ENCODE measurements at places on chromosomes 2 and 18.

DNA sequence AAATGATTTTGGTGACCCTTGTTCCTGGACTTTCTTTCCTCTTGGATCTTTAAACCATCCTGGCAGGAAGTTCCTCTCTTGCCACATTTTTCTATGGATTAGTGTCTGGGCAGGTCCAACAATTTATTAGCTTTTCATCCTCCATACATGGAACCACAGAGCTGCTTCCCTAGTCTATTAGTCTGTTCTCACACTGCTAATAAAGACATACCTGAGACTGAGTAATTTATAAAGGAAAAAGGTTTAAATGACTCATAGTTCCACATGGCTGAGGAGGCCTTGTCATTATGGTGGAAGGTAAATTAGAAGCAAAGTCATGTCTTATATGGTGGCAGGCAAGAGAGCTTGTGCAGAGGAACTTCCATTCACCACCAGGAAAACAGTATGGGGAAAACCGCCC is 122.9 kb downstream of the DDX1 start:
- no peaks in the 10 kb centered on the region for H3K4me1 ChIP-seq
- H3K4me3 ChIP-seq: no peak overlapping the region
- no peaks in the 10 kb centered on the region for H3K36me3 ChIP-seq

DNA sequence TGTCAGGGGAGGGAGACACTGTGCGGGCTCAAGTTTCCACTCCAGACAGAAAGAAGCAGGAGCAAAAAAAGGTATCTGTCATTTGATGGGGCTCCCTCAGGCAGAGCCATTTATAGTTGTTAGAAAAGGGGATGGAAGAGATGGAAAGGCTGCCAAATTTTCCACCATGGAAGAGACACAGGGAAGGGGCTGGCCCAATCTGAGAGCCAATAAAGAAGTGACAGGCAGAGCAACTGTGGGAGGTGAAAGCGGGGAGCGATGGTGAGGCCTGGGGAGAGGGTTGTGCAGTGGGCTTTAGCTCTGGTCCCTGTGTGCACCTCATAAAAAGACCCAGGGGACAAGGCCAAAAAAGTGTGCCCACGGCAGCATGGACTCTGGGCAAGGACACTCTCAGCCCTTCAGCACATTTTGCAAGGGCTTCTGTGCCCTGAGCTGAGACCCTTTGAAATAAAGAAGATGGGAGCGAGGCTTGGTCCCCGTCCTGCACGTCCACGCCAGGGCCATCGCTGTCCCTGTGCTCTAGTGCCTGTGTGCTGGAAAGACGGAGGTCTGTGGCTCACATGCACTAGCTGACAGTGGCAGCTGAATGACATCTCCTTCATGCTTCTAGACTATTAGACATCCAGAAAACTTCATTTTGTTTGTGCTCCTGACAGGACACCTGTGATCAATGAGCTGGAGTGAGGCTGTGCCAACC is 456.7 kb upstream of the HS6ST1 start:
- no peak overlapping the region for H3K4me3 ChIP-seq
- H3K36me3 ChIP-seq: no peaks in the 10 kb centered on the region
- peak; percentile 41 for DNase-seq
- no peaks in the 10 kb centered on the region for H3K4me1 ChIP-seq
- no peak overlapping the region for H3K27ac ChIP-seq
- H3K27me3 ChIP-seq: peaks cover 17% of the 10 kb centered on the region

GRCh38 chr2:11498543-11499034 is 32.6 kb upstream of the E2F6 start:
- DNase-seq: no peak
- peaks cover 20% of the 10 kb centered on the region for H3K4me1 ChIP-seq
- H3K36me3 ChIP-seq: peaks cover 2% of the 10 kb centered on the region
- no peak overlapping the region for H3K27ac ChIP-seq
- H3K4me3 ChIP-seq: no peak overlapping the region
- peaks cover 8% of the 10 kb centered on the region for H3K27me3 ChIP-seq

DNA sequence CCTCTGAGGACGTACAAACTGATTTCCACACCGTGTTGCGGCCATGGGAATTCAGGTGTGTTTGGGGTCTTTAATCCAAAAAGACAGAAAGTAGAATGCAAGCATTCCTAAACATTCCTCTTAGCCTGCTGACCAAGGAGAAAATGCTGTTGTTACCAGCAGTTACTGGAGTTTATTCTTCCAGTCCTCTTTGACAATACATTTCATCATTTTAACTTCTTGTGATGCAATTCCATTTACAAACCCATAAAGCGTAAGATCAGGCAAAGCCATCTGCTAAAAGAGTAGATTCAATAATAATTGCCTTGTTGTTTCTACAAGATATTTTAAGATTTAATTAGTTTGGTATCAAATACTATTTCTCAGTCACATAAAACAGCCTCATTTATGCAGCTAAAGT is 32.7 kb downstream of the SPIRE1 start:
- no peaks in the 10 kb centered on the region for H3K27me3 ChIP-seq
- H3K4me1 ChIP-seq: peaks cover 24% of the 10 kb centered on the region
- no peak overlapping the region for H3K4me3 ChIP-seq

GRCh38 chr2:39411181-39411944 is 25.7 kb downstream of the MAP4K3 start:
- no peaks in the 10 kb centered on the region for H3K27me3 ChIP-seq
- H3K4me3 ChIP-seq: peak overlapping the region; percentile 28
- H3K4me1 ChIP-seq: peaks cover 77% of the 10 kb centered on the region
- DNase-seq: no peak
- no peaks in the 10 kb centered on the region for H3K36me3 ChIP-seq

- no peak overlapping the region for H3K27ac ChIP-seq
- no peak overlapping the region for H3K4me3 ChIP-seq
- peaks cover 35% of the 10 kb centered on the region for H3K4me1 ChIP-seq
- peaks cover 9% of the 10 kb centered on the region for H3K36me3 ChIP-seq
Observed at GRCh38 chr2:238144262-238144661, 5.8 kb downstream of the KLHL30 start.

DNA sequence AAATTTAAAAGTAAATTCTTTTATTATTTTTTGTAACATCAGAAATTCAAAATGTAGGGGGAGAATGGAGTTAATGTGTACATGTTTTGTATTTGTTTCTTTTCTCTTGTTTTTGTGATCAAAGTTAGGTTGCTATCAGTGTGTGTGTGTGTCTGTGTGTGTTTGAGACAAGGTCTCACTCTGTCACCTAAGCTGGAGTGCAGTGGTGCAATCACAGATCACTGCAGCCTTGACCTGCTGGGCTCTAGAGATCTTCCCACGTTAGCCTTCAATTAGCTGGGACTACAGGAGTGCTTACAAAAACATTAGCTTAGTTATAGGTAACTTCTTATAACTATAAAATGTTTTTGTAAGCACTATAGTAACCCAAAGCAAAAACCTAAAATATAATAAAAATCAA is 50.7 kb downstream of the GDF7 start:
- no peaks in the 10 kb centered on the region for H3K27me3 ChIP-seq
- H3K4me1 ChIP-seq: peaks cover 11% of the 10 kb centered on the region
- H3K27ac ChIP-seq: no peak overlapping the region
- no peak for DNase-seq

DNA sequence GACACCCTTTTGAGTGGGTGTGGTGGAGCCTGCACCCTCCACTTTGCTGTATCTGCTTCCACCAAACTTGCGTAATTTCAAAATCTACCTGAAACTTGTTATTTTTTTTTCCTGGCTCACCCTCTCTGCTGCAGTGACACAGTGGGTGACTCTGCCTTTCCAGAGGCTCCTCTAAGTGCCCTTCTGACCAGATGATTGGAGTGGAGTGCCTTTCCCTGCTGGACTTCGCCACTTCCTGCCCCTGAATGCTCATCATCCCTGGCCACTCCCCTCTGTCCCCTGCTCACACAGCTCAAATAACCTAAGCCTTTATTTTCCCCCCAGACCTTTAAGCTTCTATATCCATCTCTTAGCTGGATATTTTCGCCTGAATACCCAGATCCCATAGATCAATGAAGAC is 777.5 kb upstream of the ID2 start:
- peaks cover 6% of the 10 kb centered on the region for H3K4me1 ChIP-seq
- no peak overlapping the region for H3K4me3 ChIP-seq
- H3K27ac ChIP-seq: no peak overlapping the region
- no peak for DNase-seq
- peaks cover 5% of the 10 kb centered on the region for H3K27me3 ChIP-seq

DNA sequence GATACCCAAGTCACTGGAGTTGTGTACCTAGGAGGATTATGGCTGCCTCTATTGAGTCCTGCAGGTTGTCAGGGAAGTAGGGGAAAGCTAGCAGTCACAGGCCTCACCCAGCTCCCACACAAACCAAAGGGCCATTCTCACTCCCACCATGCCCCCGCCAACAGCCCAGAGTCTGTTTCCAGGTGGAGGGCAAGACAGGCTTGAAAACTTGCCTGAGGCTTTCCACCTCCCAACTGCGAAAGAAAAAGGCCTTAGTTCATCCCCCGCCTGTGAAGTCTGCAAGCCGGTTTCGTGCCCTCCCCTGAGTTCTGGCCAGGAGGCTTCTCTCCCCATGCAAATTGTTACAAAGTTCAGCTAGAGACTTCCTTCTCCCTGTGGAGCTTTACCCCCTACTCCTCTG is 270.3 kb downstream of the TXNL1 start:
- no peaks in the 10 kb centered on the region for H3K36me3 ChIP-seq
- no peak overlapping the region for H3K27ac ChIP-seq
- no peaks in the 10 kb centered on the region for H3K4me1 ChIP-seq
- H3K4me3 ChIP-seq: no peak overlapping the region
- no peaks in the 10 kb centered on the region for H3K27me3 ChIP-seq

DNA sequence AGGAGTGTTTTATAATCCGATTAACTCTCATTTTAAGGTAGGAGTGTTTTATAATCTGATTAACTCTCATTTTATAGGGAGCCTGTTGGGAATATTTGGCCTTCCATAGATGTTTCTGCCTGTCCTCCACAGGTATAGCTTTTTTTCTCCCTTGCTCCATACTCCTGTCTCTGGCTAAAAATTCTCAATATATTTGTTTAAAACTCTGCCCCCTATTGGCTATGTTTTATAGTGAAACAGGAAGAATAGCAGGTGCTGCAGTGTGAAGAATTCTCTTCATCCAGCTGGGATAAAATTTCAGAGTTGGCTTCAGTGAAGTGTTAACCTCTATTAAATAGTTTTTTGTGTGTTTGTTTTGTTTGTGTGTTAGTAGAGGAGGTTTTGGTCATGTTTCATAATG is 1046.0 kb upstream of the TMEFF2 start:
- no peaks in the 10 kb centered on the region for H3K4me1 ChIP-seq
- H3K27ac ChIP-seq: no peak overlapping the region
- peaks cover under 1% of the 10 kb centered on the region for H3K27me3 ChIP-seq

GRCh38 chr2:79788952-79789651 is 276.3 kb downstream of the CTNNA2 start:
- H3K4me3 ChIP-seq: no peak overlapping the region
- H3K36me3 ChIP-seq: no peaks in the 10 kb centered on the region
- no peak for DNase-seq
- peaks cover 24% of the 10 kb centered on the region for H3K27me3 ChIP-seq

GRCh38 chr18:24228667-24229041 is 89.8 kb downstream of the CABYR start:
- H3K27me3 ChIP-seq: no peaks in the 10 kb centered on the region
- peaks cover 14% of the 10 kb centered on the region for H3K4me1 ChIP-seq
- H3K27ac ChIP-seq: no peak overlapping the region
- H3K36me3 ChIP-seq: peaks cover 3% of the 10 kb centered on the region

DNA sequence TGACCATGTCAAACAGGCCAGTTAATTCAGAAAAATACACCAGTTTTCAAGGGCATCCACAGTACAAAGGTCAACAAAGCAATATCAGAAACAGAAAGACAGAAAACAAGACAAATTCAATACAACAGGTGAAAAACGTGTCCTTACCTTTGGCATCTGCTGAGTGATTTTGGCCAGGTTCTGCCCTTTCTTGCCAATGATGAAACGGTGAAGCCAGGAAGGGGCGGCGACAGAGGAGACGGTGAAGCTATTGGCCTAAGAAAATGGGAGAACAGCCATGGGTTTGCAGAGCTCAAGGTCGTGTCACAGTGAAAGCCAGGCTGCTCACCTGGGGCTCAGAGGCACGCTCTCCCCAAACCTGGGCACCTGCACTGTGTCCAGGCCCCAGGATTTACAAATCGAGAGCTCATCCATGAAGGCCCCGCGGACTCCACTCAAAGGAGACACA is 60.5 kb downstream of the HDLBP start:
- peaks cover 10% of the 10 kb centered on the region for H3K4me1 ChIP-seq
- no peaks in the 10 kb centered on the region for H3K27me3 ChIP-seq
- no peak overlapping the region for H3K4me3 ChIP-seq
- peaks cover 45% of the 10 kb centered on the region for H3K36me3 ChIP-seq
- DNase-seq: no peak

DNA sequence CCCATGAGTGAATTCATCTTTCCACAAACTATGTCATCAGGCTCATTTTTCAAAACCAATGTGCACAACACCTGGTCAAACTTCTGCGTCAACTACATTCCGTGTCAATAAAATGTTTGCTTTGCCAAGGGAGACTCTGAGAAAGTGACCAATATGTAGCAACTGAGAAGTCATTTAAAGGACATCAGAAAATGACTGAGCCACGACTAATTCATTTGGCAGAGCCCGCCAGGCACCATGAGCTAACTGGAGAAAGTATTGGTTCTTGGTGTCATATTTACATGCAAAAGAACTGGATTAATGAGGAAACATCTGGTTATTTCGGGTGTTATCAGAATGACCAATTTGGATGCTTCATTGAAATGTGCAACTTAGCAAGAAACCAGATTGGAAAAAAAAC is 7.2 kb downstream of the RND3 start:
- H3K36me3 ChIP-seq: peaks cover 13% of the 10 kb centered on the region
- no peaks in the 10 kb centered on the region for H3K27me3 ChIP-seq
- H3K27ac ChIP-seq: peak overlapping the region; percentile 98
- H3K4me1 ChIP-seq: peaks cover 98% of the 10 kb centered on the region

DNA sequence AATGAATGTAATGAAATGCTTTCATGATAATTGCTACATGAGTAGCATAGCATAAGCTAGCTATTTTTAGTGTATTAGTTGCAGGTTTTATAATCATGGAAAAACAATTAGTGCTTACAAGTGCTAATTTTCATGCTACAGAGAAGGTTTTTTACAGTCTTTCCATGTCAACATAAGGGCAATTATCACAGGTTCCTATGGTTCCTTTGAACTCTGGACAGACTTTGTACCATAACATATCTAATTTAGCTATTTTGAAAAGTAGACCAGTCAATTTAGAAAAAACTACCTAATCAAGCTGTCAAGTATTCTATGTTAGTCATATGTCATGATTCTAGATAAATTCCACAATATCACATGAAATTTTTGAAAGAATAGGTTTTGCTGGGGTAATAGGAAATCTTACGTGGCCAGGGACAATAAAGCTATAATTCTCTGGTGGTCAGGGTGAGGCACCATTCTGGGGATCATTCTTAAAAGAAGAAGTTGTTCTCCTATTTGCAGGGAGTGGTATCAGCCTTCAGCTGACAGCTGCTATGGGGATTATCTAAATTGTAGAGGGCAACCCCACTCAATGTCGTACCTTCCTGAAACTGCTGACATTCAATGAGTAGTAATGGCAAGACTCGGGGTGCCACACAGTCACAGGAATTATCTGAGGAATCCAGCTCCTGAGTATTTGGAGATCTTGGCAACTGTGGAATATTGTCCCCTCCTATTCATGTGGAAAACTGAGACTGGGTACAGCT is 724.0 kb upstream of the LINC00305 start:
- H3K36me3 ChIP-seq: no peaks in the 10 kb centered on the region
- no peak overlapping the region for H3K27ac ChIP-seq
- no peak overlapping the region for H3K4me3 ChIP-seq
- H3K4me1 ChIP-seq: no peaks in the 10 kb centered on the region

All from chondrocyte (in vitro differentiated cells).